Psoas muscle (tissue), 8 donors: ENCODE measurements at places on chromosomes 3 and 15. TPM values are rescaled to one million over a fixed set of nuclear protein-coding genes. Genes with fewer than 3 reads are reported as not detected.

GRCh38 chr15:72614810-72615532, 39.5 kb upstream of the GOLGA6B start:
- H3K36me3 ChIP-seq = no peaks in the 10 kb centered on the region
- H3K4me1 ChIP-seq = no peaks in the 10 kb centered on the region
- no peak overlapping the region for H3K27ac ChIP-seq
- no peak for DNase-seq
- no peaks in the 10 kb centered on the region for H3K27me3 ChIP-seq

DNA sequence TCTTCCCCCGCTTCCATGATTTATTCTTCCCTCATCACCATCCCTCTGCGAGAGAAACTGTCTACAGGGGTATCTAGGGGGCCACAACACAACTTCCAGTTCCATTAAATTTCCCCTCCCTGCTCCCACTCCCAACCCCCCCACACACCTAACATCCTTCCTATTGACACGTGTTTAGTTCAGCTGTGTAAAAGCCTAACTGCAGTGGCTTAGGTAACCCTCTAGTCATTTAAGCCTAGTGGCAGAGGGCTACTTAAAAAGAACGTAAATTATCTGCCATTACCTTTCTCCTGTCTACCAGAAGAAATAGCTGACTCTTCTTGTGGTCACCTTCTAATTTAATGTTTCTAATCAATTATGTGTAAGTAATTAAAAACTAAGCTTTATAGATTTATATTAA, 56.3 kb downstream of the ZNF148 start:
- no peak for DNase-seq
- H3K27ac ChIP-seq = no peak overlapping the region
- H3K4me3 ChIP-seq = no peak overlapping the region
- H3K36me3 ChIP-seq = no peaks in the 10 kb centered on the region
- no peaks in the 10 kb centered on the region for H3K27me3 ChIP-seq
- H3K4me1 ChIP-seq = peaks cover 8% of the 10 kb centered on the region

DNA sequence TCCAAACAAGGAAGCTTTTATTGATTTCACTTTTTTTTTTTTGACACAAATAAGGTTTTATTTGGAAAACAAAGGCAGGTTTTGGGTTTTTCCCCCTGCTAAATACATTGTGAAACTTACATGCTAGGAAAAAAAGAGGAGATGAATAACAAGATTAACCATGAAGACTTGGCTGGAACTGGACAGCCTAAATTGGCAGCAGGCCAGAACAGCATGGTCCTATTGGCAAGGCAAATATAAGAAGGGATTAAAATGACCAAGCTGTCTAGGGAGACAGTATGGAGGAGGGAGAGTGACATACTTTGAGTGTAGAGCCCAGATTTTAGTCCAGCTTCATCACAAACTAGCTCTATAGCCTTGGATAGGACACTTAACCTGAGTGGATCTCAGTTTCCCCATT, 63.9 kb upstream of the BBX start:
- no peak overlapping the region for H3K4me3 ChIP-seq
- H3K27me3 ChIP-seq = no peaks in the 10 kb centered on the region
- H3K4me1 ChIP-seq = no peaks in the 10 kb centered on the region
- H3K27ac ChIP-seq = no peak overlapping the region
- no peaks in the 10 kb centered on the region for H3K36me3 ChIP-seq
- no peak for DNase-seq

DNA sequence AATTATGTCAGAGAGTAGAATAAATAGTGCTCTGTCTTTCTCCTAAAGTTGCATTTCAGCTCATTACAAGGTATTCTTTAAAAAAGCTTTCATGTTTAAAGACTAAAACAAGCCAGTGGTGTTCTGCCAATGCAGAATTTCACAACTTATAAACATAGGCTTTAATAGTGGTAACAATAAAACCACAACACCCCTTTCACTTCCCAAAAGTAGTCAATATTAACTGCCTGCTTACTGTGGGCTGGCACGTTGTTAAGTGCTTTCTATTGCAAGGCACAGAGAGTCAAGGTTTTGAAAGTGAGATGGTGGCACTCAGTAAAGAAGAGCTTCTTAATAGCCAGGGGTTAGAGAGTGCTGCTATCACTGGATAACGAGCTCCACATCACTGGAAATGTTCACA, 8.4 kb upstream of the RTP1 start:
- H3K27me3 ChIP-seq = no peaks in the 10 kb centered on the region
- H3K4me1 ChIP-seq = peaks cover 24% of the 10 kb centered on the region
- H3K36me3 ChIP-seq = no peaks in the 10 kb centered on the region
- no peak overlapping the region for H3K4me3 ChIP-seq

GRCh38 chr15:40059821-40060220, 20.8 kb upstream of the SRP14 start:
- DNase-seq = no peak
- H3K4me1 ChIP-seq = peaks cover 47% of the 10 kb centered on the region
- H3K36me3 ChIP-seq = no peaks in the 10 kb centered on the region

- no peak for DNase-seq
- no peaks in the 10 kb centered on the region for H3K36me3 ChIP-seq
- no peak overlapping the region for H3K27ac ChIP-seq
- H3K4me3 ChIP-seq = no peak overlapping the region
- H3K4me1 ChIP-seq = peaks cover 12% of the 10 kb centered on the region
- no peaks in the 10 kb centered on the region for H3K27me3 ChIP-seq
These were observed 229.7 kb upstream of the ICE2 start for GRCh38 chr15:60708684-60709083.

DNA sequence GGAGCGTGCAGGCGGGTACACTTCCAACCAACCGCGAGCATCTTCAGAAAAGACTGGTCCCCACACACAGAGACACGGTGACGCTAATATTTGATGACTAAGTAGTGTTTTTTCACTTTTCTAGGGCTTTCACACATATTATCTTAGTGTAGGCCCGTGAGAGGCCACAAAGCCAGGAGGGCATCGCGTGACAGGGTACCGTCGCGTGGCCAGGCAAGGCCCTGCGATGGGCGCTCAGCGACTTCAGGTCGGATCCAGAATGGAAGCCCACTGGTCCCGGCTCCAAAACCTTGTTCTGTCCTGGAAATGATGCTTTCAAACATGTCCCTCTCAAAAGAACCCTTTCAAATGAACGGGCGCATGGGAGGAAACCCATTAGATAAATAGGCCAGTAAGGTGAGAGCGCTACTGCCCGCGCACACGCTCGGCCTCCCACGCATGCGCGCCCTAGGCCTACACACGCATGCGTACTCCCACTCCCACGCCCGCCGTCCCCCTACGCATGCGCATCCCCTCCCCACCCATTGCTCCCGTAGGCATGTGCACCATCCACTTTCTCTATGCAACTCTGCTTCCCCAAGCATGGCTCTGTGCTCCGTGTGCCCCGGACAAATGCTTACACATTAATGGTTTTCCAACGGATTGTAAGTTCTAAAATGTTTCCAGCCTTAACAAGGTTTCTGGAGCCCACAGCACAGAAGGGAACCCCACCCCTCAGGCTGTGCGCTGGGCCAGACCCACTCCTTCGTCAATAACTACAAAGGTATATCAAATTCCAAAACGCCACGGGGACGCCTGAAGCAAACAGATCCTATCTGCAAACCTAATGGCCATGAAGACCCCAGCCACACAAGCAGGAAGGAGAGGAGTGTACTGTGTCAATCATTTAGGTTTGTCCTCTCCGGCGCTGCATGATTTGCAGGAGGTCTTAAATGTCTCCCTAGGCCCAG, 72.1 kb downstream of the OCA2 start:
- no peaks in the 10 kb centered on the region for H3K27me3 ChIP-seq
- no peak overlapping the region for H3K27ac ChIP-seq
- H3K4me1 ChIP-seq = no peaks in the 10 kb centered on the region
- H3K4me3 ChIP-seq = no peak overlapping the region

LRRC34 gene
- total RNA-seq = 0.69 TPM

HEMK1 gene
- 16.2 TPM for total RNA-seq

MUC4 gene
- total RNA-seq = not detected
